ENCODE measurements at places on chromosomes 13 and 19. TPM values are rescaled to one million over a fixed set of nuclear protein-coding genes. Genes with fewer than 3 reads are reported as not detected.

PRDX2 gene
- polyA plus RNA-seq: 379 TPM

CCNE1 gene
- 4.4 TPM for polyA plus RNA-seq

SIAH3 gene
- not detected for polyA plus RNA-seq

CGB2 gene
- polyA plus RNA-seq: not detected

ATP8B3 gene
- not detected for polyA plus RNA-seq

SUCLA2 gene
- 45.2 TPM for polyA plus RNA-seq

FCHO1 gene
- 1.2 TPM for polyA plus RNA-seq

PLIN4 gene
- 22.3 TPM for polyA plus RNA-seq

ZNF154 gene
- not detected for polyA plus RNA-seq

PRR19 gene
- polyA plus RNA-seq: 0.69 TPM

CGB8 gene
- not detected for polyA plus RNA-seq

MISP3 gene
- 26.4 TPM for polyA plus RNA-seq

MCEMP1 gene
- polyA plus RNA-seq: 1.8 TPM

TMEM38A gene
- 5.5 TPM for polyA plus RNA-seq

LRRC25 gene
- polyA plus RNA-seq: 6.0 TPM

ZNF563 gene
- polyA plus RNA-seq: 2.1 TPM

PGLYRP2 gene
- polyA plus RNA-seq: not detected

WTIP gene
- polyA plus RNA-seq: 3.0 TPM

CPB2 gene
- polyA plus RNA-seq: not detected

PDE4A gene
- polyA plus RNA-seq: 6.2 TPM

MUC16 gene
- polyA plus RNA-seq: not detected

KANK3 gene
- 0.92 TPM for polyA plus RNA-seq

SLITRK5 gene
- 0.06 TPM for polyA plus RNA-seq
